Right cardiac atrium (tissue), 5 donors: ENCODE measurements at places on chromosomes 1 and 21. TPM values are rescaled to one million over a fixed set of nuclear protein-coding genes. Genes with fewer than 3 reads are reported as not detected.

ADORA3 gene
- total RNA-seq, result 10.9 TPM

DAB1 gene
- 9.4 TPM for total RNA-seq

KPRP gene
- not detected for total RNA-seq

NHLH1 gene
- total RNA-seq, result not detected

CELSR2 gene
- 19.1 TPM for total RNA-seq

ITPKB gene
- 12.4 TPM for total RNA-seq

SDC3 gene
- 39.5 TPM for total RNA-seq

CFAP57 gene
- 0.06 TPM for total RNA-seq

TYW3 gene
- total RNA-seq, result 24.5 TPM

SLC35F3 gene
- not detected for total RNA-seq

OR2T2 gene
- total RNA-seq, result not detected

TINAGL1 gene
- 136 TPM for total RNA-seq

DNA sequence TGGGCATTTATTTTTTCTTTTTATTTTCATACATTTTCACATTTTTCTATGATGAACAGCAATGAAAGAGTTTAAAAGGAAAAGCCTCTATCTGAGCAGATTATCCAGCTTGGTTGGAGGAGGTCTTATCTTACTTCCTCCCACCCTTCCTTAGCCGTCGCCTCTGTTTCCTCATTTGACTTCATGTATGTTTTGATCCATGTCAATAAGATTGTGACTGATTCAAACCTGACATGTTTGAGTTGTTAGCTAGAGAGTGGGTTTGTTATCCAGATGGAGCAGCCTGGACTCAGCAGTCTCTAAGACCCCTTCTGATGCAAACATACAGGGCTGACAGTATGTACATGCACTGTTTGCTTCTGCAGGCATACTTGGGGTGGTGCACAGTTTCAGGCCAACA is 31.2 kb downstream of the MACO1 start:
- no peak for DNase-seq

DNA sequence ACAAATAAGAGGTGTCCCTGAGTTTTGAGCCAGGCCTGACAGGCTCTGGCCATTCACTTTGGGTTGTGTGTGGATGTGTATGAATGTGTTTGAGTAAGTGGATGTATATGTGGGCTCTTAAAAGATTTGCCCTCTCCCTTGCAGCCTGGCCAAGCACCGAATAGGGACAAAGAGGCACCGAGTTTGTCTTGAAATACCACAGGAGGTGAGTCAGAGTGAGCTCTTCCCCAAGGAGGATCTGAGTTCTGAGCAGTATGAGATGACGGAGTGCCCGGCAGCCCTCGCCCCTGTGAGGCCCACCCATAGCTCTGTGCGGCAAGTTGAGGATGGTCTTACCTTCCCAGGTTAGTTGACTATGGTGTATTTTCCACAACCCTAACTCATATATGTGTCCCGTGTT is 19.0 kb downstream of the KDM4A start:
- no peak for DNase-seq

DNA sequence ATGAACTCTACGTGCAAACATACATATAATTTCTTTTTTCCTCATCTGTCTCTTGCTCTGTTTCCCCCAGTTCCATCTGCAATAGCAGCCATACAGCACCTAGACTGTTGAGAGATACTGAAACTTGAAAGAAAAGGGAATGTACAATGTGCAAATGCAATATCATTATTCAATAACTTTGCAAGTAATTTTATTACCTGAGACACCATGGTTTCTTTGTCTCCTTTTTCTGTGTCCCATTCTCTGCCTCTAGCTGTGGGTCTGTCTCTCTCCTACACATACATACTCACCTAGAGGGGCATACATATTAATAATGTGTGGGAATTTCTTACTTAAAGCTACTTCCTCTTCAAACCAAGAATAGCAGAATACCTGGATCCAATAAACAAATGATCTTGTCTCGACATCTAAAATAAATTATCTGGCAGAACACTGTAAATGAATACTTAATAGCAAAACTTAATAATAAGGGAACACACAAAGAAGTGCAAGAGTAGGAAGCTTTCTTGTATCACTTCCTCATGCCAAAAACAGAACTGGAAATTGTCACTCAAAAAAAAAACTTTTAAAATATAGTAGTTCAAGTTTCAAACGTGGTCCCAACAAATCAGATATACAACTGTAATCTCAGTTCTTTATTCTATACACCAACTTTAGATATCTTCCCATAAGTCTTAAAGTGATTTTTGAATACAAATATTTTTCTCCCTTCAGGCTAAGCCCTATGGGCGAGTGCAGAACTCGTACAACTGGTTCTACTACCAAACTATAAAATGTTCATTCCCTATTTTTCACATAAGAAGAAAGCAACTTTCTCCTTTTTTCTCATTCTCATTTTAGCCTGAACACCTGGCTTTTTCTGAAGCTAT is 194.6 kb downstream of the NRIP1 start:
- no peak for DNase-seq

DNA sequence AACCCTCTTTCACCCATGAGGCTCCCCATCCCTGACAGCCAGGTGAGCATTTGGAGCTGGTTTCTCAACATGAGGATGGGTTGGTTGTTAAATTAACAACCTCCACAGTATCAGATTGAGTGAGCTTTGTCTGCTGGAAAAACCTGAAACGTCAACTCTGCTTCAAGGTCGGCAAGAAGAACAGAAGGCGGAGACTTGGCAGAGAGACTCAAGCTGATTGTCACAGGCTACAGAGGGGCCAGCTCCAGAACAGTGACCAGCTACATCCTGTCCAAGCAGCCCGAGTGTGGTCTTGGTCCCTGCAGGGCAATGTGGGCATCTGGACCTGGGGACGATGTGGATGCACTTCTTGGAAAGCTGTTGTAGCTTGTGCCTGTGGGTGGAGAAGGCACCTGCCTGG is 36.6 kb upstream of the TMEM51 start:
- DNase-seq, result no peak

GRCh38 chr1:116087628-116088027 is 23.6 kb upstream of the MAB21L3 start:
- no peak for DNase-seq

GRCh38 chr1:234475167-234475793 is 3.7 kb downstream of the TARBP1 start:
- no peak for DNase-seq

DNA sequence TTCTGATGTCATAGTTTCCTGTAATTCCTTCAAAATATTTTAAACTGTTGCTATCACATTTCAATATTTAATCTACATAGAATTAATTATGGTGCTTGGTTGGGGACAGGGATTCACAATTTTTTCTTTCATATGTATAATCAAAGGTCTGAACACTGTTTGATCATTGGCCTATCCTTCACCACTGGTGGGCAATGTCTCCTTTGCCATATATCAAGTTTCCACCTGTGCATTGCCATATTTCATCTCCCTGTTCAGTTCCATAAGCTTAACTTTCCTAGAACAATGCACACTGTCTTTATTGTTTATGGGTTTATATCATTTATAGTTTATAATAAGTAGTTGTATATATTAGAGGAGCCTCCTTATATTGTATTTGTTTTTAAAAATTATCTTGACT is 374.9 kb upstream of the PTBP2 start:
- DNase-seq, result no peak

GRCh38 chr1:8474369-8474768 is 156.5 kb downstream of the SLC45A1 start:
- no peak for DNase-seq

GRCh38 chr1:204338360-204338759 is 21.4 kb downstream of the PLEKHA6 start:
- DNase-seq, result no peak

DNA sequence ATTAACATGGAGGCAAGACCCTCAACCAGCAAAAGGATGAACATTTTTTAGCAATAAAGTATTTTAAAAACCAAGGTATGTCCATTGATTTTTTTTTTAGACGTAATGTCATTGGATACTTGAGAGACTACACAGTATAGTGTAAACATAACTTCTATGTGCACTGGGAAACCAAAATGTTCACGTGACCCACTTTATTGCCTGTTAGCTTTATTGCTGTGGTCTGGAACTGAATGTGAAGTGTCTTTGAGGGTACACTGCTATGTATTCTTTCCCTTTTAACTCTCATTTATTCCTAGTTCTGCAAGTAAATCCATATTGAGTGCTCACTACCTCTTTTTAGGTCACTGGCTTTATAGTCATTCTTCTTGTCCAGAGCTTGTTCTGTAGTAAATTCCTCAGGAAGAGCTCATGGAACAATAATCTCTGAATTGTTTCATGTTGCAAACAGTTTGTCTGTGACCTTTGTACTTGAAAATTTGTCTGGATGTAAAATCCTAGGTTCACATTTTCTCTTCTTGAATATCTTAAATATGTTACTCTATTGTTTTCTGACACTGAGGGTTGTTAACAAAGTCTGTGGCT is 20.6 kb downstream of the ABCD3 start:
- no peak for DNase-seq

- DNase-seq, result no peak
Measured at GRCh38 chr1:85363521-85363920, 87.1 kb upstream of the BCL10 start.

DNA sequence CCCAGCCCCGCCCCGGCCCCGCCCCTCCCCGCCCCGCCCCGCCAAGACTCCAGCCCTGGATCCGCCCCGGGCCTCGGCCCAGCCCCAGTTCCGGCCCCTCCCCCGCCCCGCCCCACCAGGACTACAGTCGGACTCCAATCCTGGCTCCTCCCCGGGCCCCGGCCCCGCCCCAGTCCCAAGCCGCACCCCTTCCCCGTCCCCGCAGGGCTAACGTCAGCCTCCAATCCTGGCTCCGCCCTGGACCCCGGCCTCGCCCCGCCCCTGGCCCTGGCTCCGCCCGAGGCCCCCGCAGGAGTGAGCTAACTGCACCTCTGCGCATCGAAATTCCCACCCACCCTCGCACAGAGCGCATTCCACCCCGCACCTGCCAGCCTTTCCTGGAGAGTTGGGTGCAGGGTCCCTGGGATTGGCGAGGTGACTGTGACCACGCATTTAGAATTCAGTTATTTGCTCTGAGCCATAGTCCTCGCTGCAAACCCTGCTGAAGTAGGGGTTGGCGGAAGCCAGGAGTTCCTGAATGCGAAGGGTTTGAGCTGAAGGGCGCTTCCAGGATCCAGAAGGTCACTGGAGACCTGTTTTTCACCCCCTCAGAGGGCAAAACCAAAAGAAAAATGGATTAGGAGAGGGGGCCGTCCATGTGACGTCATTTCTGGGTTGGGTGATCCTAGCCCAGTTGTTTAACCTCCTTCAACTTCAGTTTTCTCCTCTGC is 588 bp upstream of the IGSF8 start:
- DNase-seq, result peak; percentile 99

- no peak for DNase-seq
Measured at GRCh38 chr1:116392717-116393404, 19.8 kb downstream of the ATP1A1 start.

DNA sequence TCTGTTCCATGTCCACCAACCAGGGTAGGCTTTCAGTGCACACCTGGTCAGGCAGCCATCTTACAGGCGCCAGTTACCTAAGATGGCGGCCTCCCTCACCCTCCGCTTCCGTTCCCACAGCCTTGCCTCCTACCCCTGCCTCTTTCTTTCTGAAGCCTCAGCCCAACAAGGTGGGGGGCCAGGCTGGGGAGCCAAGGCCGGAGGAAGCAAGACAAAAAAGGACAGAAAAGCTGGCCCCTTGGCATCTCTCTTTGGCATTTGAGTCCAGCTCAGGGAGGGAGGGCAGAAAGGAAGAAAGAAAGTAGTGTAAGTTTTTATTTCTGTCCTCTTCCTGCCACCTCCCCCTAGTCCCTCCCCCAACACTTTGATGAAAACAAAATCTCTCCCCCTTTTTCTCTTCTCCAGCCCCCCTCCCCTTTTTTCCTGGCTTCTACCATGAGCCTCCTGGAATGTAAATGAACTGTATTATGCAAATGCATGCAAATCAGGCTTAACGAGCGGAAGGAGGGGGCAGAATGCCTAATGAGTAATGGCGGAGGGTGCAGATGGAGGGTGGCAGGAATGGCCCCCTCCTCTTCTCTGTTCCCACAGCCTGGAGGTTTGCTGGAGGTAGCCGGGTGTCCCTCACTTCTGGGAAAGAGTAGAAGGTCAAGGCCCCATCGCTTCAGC is 43.8 kb downstream of the RHBG start:
- DNase-seq, result no peak

DNA sequence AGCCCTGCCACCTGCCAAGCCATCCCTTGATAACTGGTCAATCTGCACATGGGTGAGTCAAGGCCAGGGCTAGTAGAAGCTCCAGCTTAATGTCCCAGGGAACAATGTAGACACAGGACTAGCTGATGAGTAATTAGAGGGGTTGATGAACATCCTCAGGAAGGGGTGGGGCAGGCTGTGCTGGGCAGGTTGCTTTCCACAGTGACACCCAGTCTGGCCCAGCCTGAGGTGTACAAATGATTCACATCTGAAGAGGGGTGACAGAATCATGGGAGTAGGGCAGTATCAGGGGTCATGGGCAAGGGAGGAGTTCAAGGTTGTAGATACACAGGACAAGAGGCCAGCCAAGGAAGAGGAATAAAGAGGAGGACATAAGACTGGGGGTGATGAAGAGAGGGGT is 4.3 kb downstream of the LPAR3 start:
- DNase-seq, result no peak

DNA sequence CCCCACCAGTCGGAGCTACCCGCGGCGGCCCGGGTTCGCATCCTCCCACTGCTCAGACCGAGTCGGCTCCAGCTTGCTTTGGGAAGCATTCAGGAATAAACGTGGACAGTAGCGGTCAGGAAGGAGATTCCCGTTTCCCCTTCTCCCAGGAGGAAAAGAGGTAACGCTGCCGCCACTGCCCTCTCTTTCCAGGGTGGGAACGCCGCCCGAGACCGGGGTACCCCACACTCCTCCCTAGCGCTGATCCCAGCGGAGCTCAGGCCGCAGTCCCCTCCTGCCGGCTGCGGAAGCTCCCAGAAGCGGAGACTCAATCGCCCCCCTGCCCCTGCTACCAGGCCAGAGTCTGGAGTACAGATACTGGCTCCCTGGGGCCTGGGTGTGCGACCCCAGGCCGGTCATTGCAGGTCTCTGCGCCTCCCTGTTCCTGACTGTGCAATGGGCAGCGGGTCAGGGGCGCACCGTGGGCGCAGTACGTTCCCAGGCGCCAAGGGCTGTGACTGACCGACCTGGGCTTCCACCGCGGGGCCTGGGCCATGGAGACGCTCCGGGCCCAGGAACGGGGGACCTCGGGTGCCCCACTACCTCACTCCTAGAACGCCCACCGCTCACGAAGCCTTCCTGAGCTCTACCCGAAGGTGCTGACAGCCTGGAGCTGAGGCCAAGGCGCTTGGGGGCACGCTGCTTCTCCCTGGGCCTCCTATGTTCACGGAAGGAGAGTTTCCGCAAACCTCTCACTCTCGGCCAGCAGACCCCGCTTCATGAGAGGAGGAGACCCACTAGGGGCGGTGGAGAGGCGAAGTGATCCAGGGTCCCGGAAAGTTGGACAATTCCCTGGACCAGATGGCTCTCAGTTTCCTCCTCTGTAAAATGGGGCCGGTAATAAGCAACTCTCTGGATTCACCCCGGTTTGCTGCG is 7.8 kb downstream of the DMRTA2 start:
- no peak for DNase-seq

DNA sequence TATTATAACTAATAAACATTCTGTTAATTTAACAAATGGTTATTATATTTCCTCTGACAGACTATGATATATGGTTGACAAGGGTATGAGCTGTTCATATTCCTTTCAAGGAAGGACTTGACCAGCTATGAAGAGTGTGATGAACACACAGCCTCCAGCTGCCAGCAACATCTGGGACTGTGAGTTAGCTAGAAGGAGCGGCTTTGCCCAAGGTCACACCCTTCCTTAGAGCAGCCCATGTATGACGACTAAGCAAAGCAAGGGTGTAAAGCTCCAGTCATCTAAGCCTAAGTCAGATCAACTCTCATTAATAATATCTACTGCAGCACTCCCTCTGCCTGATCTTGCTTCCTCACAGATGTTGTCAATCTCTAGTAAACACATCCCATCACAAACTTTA is 355.4 kb downstream of the PLPP3 start:
- no peak for DNase-seq
